Urinary bladder (tissue), 4 donors: ENCODE measurements at places on chromosomes 6 and 20. TPM values are rescaled to one million over a fixed set of nuclear protein-coding genes. Genes with fewer than 3 reads are reported as not detected.
A peak's percentile ranks its signal among the peaks of the same experiment; 100 is the strongest.

The IMPG1 gene
- polyA plus RNA-seq, result not detected

The MAFB gene
- polyA plus RNA-seq, result 20.0 TPM

The RREB1 gene
- polyA plus RNA-seq, result 10.8 TPM

- peak; percentile 33 for DNase-seq
Observed at GRCh38 chr6:90677440-90677839, 90.6 kb upstream of the MAP3K7 start.

GRCh38 chr6:126027601-126028000 is 41.3 kb downstream of the TRMT11 start:
- no peak for DNase-seq

- DNase-seq, result no peak
Observed at GRCh38 chr6:118356054-118356453, 192.0 kb upstream of the PLN start.

GRCh38 chr6:33114406-33114805 is 38.6 kb downstream of the HLA-DPB1 start:
- no peak for DNase-seq

DNA sequence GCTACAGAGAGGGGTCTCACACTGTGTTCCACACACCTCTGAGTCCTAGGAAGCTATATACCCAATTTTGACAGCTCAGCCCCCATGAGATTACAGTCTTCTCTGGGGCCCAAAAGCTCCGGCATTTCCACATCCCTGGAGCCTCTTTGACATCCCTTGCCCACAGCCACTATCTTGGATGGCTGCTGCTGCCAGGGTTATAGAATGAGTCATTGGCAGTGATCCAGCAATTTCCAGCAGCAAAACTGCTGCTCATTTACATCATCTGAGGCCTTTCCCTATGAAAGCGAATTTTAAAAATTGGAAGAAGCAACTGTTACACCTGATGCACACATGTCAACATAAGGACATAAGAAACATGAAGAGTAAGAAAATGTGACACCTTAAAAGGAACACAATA is 590.7 kb downstream of the MEI4 start:
- DNase-seq, result no peak

DNA sequence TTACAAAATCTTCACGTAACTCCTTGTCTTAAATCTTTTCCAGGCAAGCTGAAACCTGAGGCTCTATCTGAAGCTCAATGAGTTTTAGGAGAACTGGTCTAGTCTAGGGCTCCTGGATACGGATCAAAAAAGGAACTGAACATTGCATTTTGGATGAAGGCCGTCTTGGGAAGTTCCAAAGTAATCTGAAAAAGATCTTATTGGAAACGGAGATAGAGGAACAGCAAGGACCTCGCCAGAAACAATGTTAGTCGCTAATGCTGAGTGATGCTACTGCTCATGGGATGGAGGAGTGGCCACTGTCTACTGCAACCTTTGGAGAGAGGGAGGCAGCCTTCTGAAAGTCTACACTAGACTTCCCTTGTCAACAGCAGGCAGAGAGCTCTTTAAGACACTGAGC is 91.4 kb upstream of the ATXN1 start:
- no peak for DNase-seq

DNA sequence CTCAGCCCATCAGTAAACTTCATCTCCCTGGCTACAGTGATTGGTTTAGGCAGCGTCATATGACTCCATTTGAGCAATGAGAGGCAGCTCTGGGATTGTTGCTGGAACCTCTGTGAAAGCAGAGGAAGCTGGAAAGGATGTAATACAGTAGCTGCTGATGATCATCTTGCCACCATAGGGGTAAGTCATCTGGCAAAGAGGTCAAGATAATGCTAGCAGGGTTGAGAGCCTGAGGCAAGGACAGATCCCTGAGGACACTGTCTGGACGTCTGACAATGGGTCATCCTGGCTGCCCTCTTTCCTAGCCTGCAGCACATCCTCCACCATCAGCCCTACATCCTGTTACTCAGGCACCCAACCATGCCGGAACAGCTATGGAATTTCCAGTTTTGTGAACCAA is 25.5 kb upstream of the FKBP1A start:
- no peak for DNase-seq

DNA sequence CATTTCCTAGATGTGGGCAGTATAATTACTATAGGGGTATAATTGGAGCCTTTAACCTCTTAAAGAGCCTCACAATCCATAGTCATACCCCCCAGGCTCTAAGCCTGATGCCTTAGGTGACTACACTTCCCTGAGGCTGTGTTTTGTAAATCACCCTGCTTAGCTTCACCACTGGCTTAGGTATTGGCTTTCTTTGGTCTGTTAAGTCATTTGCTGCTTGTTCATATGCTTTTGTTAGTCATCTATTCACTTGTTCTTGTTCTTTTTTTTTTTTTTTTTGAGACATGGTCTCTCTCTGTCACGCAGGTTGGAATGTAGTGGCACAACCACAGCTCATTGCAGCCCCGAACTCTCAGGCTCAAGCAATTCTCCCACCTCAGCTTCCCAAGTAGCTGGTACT is 26.7 kb downstream of the KAT14 start:
- DNase-seq, result no peak

- DNase-seq, result no peak
Observed at GRCh38 chr20:19462491-19462890, 250.0 kb downstream of the SLC24A3 start.
